Breast epithelium (tissue), 4 donors: ENCODE measurements at places on chromosomes 3 and 15. TPM values are rescaled to one million over a fixed set of nuclear protein-coding genes. Genes with fewer than 3 reads are reported as not detected.

DNA sequence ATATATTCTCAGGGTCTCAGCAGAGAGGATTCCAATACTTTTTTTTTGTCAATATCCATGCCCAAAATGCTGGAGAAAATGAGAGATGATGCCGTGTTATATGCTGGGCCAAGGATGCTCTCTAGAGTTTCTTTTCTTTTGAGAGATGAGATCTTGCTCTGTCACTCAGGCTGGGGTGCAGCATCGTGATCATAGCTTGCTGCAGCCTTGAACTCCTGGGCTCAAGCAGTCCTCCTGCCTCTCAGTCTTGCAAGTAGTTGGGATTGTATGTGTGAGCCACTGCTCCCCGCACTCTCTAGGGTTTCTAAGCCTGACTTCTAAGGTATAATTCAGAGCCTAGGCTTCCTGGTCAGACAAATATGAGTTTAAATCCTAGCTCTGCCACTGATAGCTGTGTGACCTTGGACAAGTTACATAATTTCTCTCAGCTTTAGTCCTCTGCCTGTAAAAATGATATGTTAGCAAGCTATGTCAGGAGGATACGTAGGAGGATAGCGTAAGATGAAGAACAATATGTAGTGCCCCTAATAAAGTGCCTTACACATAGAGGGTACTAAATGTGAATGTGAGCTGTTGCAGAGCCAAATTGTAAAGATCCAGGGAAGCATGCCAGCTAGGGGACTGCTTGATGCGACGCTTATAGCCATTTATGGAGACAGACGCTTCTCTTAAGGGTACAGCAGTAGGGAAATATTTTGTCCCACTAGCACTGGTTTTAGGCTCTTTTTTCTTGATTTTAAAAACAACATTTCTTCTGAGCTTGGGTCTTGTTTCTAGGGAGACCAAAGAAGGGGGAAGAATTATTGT is 7.4 kb downstream of the STARD9 start:
- DNase-seq, result no peak

GRCh38 chr3:106256249-106256957 is 387.6 kb upstream of the CBLB start:
- no peak for DNase-seq

DNA sequence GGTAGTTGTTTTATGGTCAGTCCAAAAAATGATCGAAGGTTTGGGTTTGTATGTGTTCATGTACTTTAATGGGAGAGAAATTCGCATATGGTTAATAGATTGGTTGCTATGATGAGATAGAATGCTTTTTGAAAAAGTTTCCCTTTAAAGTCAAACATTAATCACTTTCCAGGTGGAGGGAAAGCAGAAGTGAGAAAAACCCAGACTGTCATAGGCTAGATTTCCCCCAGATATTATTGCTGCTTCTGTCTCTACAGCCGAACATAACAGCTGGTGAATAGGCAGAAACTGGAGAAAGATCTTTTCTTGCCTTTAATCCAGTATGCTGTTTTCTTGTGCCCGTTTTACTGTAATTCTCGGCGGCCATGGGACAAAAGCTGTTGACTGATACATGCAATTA is 287.6 kb downstream of the SOX2 start:
- no peak for DNase-seq

ZNF609 gene
- total RNA-seq, result 29.2 TPM

GRCh38 chr15:69386284-69386683 is 27.9 kb upstream of the KIF23 start:
- no peak for DNase-seq

ZBTB20 gene
- 150 TPM for total RNA-seq

KCNAB1 gene
- 3.9 TPM for total RNA-seq

GRCh38 chr3:111077369-111077768 is 5.8 kb downstream of the NECTIN3 start:
- no peak for DNase-seq

GRCh38 chr3:168998792-168999191 is 664.7 kb downstream of the MECOM start:
- no peak for DNase-seq

DNA sequence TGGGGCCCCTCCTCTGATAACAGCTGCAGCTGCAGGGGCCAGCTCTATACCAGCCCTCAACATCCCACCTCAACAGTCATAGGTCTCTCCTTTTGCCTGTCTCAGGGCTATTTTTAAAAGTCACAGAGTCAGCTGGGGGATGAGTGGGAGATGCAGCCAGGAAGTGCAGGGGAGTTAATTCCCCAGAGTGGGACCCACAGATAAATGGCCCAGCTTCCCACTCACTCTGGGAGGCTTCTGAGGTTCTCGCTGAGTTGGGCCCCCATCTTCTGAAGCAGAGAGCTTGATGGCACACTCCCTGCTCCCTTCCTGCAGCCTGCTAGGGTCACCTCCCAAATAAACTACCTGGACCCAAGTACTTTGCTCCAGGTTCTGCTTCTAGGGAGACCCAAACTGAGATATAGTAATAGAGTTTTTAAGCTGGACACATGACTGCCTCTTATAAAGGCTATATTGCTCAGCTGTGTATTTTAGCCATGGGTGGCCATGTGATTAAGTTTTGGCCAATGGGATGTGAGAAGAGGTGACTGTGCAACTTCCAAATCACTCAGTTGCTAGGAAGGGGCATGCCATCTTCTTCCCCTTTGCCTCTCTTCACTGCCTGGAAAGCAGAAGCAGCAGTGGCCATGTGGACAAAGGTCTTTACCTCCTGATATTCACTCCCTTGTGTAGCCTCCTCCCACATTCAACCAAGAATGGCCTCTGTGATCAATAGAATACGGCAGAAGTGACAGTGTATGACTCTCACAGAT is 15.5 kb upstream of the VIPR1 start:
- DNase-seq, result no peak

GRCh38 chr3:138687236-138687635 is 78.7 kb downstream of the FAIM start:
- no peak for DNase-seq

DNA sequence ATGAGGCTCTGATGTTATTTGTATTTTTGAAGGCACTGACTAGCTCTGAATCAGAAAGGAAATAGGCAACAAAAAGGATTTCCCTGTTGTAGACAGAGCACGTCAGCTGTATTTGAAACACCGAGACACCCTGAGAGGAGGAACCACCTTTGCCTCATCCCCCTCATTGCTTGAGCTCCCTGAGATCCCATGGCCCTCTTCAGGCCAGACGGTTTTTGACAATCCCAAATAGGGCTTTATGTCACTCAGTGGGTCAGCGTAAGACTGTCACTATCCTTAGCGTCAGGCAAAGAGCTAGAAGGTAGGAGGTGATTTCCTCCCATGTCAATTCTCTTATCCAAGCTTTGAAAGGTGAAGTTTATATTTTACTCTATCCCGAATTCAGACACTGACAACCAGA is 254.3 kb downstream of the ZNF621 start:
- DNase-seq, result no peak

DNA sequence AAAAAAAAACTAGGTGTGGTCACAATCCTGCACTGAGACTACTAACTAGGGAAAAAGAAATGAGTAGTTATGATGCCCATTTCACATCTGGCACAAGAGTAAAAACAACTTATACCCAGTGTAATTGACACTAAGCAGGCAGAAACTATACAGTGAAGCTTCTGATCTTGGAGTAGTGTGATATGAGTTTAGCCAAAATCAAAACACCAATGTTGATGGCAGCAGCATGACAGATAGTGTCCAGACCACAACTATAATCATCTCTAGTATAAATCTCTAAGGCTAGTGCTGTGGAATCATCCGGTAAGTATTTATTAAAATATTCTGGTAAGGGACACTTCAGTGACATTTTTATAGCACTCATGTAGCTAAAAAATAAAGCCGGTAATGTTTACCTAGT is 108.5 kb upstream of the EPHA6 start:
- no peak for DNase-seq

- no peak for DNase-seq
Measured at GRCh38 chr3:109339714-109340648, 2.6 kb upstream of the DPPA4 start.

TM4SF4 gene
- total RNA-seq, result not detected

SCAMP5 gene
- total RNA-seq, result 7.5 TPM

CATSPER2 gene
- total RNA-seq, result 10.2 TPM

DNA sequence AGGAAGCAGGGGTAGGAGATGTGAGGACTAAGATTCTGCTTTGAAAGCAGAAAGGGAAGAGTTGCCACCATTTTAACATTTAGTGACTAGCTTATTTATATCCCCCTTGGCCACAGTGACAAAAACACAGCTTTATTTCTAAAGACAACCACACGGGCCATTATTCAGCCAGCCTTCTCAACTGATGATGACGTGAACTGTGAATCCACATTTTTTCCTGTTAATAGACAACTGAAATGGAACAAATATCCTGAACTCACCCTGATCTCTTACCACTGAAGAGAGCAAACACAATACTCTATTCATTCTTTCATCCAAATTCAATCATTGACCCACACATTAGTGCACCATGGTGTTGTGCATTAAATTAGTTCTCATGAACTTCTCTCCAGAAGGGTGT is 145.1 kb downstream of the TNIK start:
- no peak for DNase-seq
